Endothelial cell (in vitro differentiated cells): ENCODE measurements at places on chromosomes 16 and 17. TPM values are rescaled to one million over a fixed set of nuclear protein-coding genes. Genes with fewer than 3 reads are reported as not detected.

DNA sequence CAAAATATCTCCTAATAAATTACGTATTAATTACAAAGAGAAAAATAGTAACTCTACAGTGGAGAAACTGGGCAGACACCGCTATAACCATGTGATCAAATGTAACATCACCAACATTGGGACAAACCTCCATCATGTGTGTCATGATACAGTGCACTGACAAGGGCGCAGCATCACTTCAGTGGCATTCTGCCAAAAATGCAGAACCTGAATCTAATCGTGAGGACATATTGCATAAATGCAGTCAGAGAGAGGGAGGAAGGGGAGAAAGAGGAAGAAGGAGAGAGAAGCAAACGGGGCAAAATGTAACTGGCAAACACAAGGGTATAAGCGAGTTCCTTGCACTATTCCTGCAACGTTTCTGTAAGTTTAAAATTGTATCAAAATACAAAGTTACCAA is 74.2 kb upstream of the MARCHF10 start:
- no peak for DNase-seq

- DNase-seq = no peak
Measured at GRCh38 chr17:41580687-41581365, 5.9 kb downstream of the KRT14 start.

DNA sequence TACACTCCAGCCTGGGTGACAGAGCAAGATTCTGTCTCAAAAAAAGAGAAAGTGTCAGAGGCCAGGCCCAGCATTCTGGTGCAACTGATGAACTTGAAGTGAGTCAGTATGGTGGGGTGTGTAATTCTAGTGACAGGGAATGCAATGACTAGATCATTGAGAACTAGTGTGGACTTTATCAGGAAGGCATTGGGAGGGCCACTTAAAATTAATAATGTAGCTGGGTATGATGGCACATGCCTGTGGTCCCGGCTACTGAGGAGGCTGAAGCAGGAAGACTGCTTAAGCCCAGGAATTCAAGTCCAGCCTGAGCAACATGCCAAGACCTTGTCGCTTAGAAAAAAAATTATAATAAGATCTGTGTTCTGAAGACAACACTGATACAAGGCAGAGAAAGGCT is 90.8 kb downstream of the STX8 start:
- no peak for DNase-seq

Gene PRAC1
- total RNA-seq = not detected

Gene THAP11
- 29.6 TPM for total RNA-seq

Gene SLC12A3
- not detected for total RNA-seq

GRCh38 chr16:9033125-9033830 is 58.2 kb upstream of the HAPSTR1 start:
- no peak for DNase-seq

- no peak for DNase-seq
Measured at GRCh38 chr17:50027172-50027880, 28.6 kb upstream of the ITGA3 start.

- DNase-seq = no peak
Measured at GRCh38 chr17:73855720-73856333, 211.6 kb upstream of the SDK2 start.

DNA sequence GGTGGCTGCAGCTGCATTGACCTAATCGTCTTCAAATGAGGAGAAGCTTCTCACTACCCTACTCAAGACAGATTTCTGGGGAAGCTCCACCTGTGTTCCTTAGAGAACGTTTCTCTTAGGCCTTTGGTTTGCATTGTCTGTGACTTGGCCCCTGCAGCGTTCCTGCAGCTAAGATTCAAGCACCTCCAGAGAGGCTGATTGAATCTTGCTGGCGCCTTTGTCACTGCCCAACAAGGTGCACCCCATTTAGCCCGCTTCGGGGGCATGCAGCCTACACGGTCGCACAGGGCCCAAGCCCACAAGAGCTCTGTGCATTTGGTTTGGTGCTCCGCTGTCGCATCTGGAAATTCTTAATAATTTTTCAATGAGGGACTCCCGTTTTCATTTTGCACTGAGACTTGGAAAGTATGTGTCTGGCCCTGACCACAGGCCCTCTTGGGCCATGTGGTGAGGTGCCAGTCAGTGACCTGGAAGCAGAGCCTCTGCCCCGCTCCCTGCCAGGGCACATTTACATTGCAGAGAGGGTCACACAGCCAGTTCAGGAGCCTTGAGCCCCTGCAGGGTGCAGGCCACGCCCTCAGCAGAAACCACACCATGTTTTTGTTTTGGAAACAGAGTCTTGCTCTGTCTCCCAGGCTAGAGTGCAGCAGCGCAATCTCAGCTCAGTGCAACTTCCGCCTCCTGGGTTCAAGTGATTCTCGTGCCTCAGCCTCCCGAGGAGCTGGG is 51.1 kb upstream of the CACNG5 start:
- no peak for DNase-seq

DNA sequence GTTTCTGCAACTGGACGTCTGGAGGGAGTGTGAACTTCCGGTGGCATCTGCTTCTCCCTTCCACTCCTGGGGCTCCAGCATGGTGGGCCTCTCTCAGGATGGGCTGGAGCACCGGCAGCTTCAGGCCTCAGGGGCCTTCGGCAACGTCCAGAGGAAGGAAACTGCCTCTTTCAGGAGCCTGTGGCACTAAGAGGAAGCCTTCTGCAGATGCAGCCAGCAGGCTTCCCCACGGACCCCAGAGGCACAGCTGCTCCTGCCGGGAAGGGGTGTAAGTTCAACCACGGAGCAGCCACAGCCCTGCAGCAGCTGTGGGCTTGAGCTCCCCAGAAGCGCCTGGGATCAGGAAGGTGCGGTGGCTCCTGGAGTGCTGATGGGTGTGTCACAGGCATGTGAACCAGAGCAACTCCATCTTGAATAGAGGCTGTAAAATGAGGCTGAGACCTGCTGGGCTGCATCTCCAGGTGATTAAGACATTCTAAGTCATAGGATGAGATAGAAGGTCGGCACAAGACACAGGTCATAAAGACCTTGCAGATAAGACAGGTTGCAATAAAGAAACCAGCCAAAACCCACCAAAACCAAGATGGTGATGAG is 50.8 kb upstream of the KLHDC4 start:
- DNase-seq = no peak

Gene LYRM9
- 8.3 TPM for total RNA-seq

Gene NOTUM
- total RNA-seq = not detected

Gene TMEM97
- total RNA-seq = 59.4 TPM

DNA sequence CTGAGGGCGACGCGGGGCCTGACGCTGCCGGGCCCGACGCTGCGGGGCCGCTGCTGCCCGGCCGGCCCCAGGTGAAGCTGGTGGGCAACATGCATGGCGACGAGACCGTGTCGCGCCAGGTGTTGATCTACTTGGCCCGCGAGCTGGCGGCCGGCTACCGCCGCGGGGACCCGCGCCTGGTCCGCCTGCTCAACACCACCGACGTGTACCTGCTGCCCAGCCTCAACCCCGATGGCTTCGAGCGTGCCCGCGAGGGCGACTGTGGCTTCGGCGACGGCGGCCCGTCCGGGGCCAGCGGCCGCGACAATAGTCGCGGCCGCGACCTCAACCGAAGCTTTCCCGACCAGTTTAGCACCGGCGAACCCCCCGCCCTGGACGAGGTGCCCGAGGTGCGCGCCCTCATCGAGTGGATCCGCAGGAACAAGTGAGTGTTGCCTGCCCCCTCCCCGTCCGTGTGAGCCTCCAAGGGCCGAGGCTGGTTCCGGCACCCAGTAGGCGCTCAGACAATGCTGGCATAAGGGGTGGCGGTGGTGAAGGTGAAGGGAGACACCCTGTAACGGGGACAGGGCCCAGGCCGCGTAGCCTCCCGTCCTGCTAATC is 676 bp downstream of the CPD start:
- peak; percentile 18 for DNase-seq

- DNase-seq = no peak
Measured at GRCh38 chr17:70137451-70138230, 31.7 kb upstream of the KCNJ2 start.

Gene GP1BA
- total RNA-seq = 1.3 TPM
